ENCODE measurements at places on chromosomes 4 and X.

GRCh38 chrX:135974279-135974856, 580 bp upstream of the MMGT1 start:
- no peak for DNase-seq

GRCh38 chrX:65502618-65503017, 32.0 kb downstream of the LAS1L start:
- no peak for DNase-seq

DNA sequence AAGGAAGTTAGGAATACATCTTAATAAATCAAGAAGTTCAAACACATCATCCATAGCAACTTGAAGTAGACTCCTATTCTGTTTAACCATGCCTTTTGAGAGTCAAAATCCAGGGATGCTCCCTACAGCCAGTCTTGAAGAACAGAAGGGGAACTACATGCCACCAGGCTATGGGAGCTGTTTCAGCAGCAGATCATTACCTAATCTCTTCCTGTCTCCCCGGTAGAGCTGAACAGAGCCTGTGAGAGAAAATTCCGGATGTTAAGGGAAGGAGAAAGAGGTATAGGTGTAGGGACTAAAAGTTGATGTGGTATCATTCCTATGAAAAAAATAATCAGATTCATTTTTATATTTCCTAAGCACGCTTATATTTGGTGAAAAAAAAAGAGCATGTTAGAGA, 352.2 kb downstream of the SPRY1 start:
- no peak for DNase-seq

DNA sequence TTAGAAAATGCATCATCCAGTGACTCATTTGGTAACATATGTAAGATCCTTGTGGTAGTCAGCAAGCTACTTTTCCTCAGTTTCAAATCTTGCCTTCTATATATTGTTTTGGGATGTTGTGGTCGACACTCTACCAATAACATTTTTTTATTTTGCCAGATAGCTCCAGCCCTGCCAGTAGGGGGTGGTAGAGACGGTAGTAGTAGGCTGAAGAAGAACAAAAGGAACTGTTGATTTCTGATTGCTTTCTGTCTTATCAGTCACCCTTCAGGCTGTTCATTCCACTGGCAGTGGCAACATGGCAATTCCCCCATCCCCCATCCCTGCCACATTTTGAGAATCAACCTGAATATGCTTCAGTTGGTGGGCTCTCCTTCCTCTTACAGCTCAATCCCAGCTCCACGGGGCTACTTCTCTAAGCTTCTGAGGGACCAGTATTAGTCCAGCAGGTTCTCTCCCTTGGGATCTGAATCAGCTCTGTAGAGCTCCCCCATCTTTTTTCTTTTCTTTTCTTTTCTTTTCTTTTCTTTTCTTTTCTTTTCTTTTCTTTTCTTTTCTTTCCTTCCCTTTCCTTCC, 171.5 kb upstream of the VEGFC start:
- peak; percentile 8 for DNase-seq

DNA sequence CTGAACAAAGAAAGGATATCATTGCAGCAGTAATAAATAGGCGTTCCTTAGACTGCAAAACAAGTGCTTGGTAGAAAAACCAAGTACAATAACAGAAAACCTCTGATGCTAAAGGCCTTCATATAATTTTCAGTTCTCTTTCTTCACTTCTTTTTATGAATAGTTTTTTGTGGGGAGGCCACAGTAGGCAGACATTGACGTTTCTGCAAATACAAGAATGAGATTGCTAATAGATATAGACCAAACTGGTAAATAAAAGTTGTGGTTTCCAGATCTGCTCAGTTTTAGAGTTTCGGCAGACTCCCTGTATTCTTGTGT, 57.0 kb upstream of the RAP1GDS1 start:
- DNase-seq: no peak

GRCh38 chr4:142840516-142841123, 5.5 kb downstream of the INPP4B start:
- DNase-seq: no peak

Data from HTR-8/SVneo (cell line).